ENCODE measurements at places on chromosomes 16 and 17. TPM values are rescaled to one million over a fixed set of nuclear protein-coding genes. Genes with fewer than 3 reads are reported as not detected.

The HOXB1 gene
- not detected for total RNA-seq

The KRTAP16-1 gene
- total RNA-seq, result not detected

The ZFP3 gene
- total RNA-seq, result 7.1 TPM

The MT1E gene
- 324 TPM for total RNA-seq

The SECTM1 gene
- 11.0 TPM for total RNA-seq

The CLN3 gene
- 29.9 TPM for total RNA-seq

The PHF12 gene
- 47.9 TPM for total RNA-seq

- peak; percentile 15 for DNase-seq
These were observed 500 bp downstream of the COX6A2 start for GRCh38 chr16:31427441-31428278.

DNA sequence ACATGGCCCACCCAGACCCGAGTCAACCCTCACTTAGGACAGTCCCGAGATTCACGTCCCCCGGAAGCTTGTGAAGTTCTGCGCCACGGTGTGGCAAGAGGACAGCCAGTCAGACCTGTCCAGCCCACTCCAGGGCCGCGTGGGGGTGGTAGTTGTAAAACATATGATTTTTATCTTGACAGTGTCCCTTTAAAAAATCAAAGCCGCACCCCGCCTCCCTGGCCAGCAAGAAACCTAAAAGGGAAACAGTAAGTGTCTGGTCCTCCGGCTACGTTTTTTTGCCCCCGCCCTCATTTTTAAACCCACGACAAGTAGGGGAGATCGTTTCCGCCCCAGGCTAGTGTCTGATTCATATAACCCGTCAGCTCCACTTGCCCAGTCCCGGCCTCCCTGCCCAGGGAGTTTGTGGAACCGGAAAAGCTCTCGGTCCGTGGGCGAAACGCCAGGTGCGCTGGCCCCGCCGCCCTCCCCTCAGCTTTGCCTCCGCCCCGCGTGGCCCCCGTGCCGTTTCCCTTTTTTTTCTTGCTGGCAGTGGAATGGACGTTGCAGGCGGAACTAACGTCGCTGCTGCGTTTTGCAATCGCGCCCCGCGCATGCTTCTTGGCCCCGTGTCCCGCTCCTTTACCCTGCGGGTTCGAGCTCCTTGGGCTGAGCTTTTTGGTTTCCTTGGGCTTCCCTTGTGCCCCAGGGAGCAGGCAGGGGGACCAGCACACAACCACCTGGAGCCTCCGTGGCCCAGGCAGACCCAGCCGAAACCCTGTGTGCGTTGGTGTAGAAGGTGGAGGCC is 13.3 kb upstream of the NUDT16L1 start:
- peak; percentile 54 for DNase-seq

DNA sequence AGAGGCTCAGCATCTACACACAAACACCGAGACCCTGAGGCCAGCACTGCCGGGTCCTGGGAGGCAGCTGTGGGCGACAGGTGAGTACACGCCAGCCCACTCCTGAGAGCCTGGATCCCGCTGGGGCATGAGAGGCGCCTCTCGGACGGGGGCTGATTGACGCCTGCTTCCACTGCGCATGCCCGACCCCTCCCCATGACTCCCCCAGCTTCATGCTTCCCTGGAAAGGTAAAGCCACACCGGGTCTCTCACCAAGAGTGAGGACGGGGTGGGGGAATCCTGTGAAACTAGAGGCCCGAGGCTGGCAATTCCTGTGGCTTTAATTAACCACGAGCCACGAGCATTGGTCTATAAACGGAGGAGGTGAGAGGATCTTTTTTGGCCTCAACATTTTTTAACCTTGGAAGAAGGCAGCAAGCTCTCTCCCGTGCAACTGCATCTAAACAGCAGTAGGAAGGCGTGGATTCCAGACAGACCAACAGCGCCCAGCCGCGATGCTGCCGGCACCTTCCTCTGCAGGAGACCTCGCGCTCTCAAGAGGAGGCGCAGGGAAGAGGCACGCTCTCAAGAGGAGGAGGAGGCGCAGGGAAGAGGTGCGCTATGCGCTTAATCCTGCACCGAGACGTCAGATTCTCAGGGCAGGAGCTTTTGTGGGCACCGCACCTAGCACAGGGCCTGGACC is 71.8 kb upstream of the METRNL start:
- DNase-seq, result no peak

- DNase-seq, result no peak
These were observed 29.3 kb downstream of the ZNF469 start for GRCh38 chr16:88411951-88412576.

GRCh38 chr17:7184091-7184488 is 4.9 kb upstream of the ASGR1 start:
- no peak for DNase-seq

DNA sequence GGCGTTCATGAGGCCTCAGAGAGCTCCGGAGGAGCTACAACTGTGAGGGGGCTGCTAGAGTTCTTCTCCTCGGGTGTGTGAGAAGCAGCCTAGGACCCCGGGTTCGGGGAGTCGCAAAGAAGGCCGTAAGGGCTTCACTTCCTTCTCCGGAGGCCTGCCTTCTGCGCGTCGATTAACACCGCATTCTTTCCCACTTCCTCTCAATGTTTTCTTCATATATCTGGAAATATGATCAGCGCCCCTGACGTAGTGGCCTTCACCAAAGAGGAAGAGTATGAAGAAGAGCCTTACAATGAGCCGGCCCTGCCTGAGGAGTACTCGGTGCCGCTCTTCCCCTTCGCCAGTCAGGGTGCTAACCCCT is 449 bp downstream of the SMCR8 start:
- DNase-seq, result no peak

- DNase-seq, result no peak
These were observed 33.9 kb upstream of the SEC14L1 start for GRCh38 chr17:77106874-77107358.

GRCh38 chr17:60902399-60902798 is 224.7 kb downstream of the BCAS3 start:
- DNase-seq, result no peak

DNA sequence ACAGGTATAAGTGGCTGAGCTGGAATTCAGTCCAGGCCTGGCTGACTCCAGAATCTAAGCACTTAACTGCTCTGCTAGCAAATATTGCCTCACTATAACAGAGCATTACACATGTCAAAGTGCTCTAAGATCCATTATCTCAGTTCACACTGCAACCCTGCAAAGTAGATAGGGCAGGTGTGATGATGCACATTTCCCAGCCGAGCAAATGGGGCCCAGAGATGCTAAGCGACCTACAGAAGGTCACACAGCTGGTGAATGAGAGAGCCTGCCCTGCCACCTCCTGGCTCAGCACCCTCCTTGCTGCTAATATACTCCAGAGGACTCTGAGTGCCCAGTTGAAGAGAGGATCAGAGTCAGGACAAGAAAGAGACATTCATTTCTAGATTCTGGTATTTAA is 73.6 kb upstream of the CCL1 start:
- no peak for DNase-seq

DNA sequence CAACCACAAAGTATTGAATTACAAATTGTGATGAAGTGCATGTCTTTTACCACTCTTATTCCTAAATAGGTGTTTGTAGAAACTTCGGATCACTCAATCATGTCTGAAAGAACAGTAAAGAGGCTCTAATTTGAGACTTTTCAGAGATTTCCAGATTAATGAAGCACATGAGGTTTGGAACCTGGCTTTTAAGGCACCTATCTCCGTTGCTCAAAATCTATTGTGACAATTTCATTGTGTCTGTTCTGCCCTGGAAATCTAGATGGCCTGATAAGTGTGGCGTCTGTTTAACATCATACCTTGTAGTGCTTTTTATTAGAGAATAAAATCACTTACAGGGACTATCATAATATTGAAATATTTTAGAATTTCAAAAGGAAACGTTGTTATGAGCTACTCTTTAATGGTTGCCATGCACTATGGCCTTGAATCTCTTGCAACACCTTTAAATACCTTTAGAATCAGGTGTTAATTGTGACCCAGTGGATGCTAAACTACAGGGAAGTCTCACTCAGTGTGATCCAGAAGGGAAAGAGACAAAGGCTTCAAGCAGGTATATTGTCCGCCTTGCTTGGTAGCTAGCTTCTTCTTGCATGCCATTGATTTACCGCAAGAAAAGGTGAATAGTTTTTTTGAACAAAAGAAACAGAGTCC is 210.3 kb downstream of the CNTNAP4 start:
- no peak for DNase-seq

DNA sequence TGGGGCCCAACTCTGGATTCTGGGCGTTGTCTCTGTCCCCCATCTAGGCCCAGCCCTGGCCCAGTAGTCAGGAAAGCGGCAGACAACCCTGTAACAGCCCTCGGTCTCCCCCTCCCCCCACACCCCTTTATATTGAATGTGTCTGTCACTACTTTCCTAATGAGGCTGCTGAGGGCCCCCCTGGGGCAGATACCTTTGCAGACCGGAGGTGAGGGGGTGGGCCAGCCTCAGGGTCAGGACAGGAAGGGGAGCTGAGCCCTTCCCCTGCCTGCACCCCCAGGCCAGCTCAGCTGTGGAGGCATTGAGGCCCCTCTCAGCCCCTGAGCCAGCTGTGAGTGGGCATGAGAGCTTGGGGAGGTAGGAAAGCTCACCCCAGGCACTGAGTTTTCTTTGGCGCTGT is 17.1 kb downstream of the RAI1 start:
- no peak for DNase-seq

GRCh38 chr17:3885271-3885670 is 7.6 kb downstream of the CAMKK1 start:
- no peak for DNase-seq

DNA sequence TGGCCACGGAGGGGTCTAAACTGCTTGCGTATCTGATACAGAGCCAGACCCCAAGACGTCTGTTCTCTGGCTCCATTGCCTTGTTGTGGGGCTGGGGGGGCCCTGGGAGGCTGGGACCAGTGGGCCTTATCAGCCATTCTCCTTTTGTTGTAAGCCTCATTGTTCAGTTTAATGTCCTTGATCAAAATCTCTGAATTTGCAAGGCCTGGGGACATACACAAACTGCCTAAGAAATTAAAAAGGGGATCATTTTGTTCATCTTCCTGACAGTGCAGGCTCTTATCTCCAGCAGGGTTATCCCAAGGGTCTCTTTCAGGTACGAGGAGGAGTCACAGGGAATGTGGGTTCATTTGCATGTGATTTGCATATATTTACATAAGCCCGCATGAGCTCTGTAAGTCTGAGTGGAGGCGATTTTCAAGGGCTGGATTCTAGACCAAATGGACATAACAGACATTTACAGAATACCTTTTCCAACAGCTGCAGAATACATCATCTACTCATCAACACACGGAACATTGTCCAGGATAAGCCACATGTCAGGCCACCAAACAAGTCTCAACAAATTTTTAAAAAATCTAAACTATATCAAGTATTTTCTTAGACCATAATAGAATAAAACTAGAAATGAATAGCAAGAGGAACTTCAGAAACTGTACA is 269.8 kb downstream of the RBFOX1 start:
- no peak for DNase-seq
